AG09319 (cell line): ENCODE measurements at places on chromosomes 12 and 14.

GRCh38 chr12:103442182-103442555, 53.6 kb downstream of the C12orf42 start:
- no peak for DNase-seq

DNA sequence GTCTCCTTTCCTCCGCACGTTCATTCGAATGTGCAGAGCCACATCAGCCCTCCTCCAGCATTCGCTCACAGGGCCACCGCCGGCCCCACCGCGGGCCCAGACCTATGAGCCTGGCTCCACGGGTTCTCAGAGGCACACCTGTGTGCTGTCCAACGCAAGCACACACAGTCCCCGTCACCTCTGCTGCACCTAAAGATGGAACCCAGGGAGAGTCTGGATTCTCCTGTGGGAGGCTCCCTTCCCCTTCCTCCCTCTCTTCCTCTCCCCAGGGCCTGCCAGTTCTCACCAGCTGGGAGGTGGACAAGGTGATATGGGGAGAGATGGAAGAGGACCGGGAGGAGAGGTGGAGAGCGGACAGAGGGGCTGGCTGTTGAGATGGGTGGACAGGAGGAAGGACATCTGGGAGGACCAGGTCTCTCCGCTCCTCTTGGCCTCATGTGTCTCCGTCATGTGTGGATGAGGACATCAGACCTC, 4.9 kb upstream of the AQP6 start:
- DNase-seq: no peak

DNA sequence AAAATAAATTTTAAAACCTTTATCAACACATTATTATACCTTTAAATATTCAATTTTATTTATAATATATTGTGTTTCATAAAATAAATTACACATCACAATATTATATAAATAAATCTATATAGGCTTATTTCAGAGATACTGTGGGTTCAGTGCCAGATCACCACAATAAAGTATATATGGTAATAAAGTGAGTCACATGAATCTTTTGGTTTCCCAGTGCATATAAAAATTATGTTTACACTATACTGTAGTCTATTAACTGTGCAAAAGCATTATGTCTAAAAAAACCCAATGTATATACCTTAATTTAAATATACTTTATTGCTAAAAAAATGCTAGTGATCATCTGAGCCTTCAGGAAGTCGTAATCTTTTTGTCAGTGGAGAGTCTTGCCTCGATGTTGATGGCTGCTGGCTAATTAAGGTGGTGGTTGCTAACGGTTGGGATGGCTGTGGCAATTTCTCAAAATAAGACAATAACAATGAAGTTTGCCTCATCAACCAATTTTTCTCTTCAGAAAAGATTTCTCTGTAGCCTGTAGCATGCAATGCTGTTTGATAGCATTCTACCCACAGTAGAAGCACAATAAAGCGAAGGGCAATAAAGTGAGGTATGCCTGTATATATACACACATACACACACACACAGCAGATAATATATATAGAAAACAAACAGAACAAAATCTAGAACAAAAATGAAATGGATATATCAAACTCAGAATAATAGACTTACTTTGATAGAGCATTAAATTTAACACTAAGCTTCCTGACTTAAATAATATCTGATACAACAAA, 32.4 kb downstream of the CCDC59 start:
- no peak for DNase-seq

GRCh38 chr12:56190695-56191155, 1.4 kb upstream of the SMARCC2 start:
- DNase-seq: no peak

DNA sequence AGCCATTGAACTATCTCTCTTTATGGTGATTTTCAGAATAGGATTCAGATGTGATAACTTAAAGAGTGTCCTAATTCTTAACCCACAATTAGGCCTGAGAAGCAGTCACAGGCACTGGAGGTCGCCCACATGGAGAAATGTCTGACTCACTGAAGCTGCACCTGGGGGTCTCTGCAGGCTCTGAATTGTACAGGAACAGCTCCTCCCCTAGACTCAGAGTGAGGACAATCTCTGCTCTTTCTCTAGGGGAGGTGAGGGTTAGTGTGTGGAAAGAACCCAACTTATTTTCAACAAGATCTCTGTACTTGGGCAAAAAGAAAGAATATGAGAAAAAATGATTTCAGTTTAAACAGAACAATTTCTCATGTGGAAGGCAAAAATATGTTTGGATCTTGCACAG, 1124.6 kb downstream of the TMEM121 start:
- no peak for DNase-seq

DNA sequence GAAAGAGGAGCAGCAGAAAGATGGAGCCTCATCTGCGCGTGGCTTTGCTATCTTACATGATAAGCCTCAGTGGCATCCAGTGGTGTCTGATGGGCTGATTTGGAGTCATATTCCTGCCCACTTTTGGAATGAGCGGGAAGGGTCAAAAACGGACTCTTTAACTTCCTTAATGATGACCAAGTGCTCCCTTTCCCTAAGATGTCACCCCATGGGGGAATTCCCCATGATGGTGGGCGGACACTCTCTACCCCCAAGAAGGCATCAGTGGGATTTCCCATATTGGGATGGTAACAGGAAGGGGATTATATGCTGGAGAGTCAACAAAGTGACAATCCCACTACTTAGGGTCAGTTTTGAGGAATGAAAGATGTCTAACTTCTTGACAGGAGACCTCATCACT, 110.9 kb downstream of the GPATCH2L start:
- DNase-seq: no peak
